ENCODE measurements at places on chromosomes 4 and X.

GRCh38 chr4:1746265-1746691, 25.0 kb downstream of the TACC3 start:
- peak; percentile 63 for DNase-seq

- no peak for DNase-seq
Observed at GRCh38 chr4:10008609-10009005, 12.7 kb downstream of the SLC2A9 start.

GRCh38 chr4:59571805-59572430, 1628.2 kb upstream of the ADGRL3 start:
- DNase-seq: no peak

DNA sequence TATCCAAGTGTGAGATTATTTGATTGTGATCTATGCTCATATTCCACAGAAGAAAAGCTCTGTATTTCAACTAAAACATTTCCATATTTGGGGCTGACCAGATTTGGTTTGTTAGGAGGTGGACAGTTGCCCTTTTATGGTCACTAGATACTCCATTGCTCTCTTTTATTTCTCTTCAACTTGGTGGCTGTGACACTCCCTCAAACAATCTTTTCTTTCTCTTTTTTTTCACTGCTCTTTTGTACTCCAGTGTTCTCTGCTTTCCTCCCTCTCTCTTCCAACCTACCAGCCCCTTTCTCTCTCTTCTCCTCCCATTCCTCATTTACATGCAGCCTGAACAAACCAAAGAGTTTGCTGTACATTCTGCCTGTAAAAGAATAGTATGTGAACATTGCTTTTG, 48.8 kb downstream of the RBPJ start:
- DNase-seq: no peak

GRCh38 chr4:64340218-64341110, 68.8 kb downstream of the TECRL start:
- DNase-seq: no peak

- DNase-seq: no peak
Observed at GRCh38 chrX:117969782-117970181, 146.8 kb downstream of the KLHL13 start.

- peak; percentile 78 for DNase-seq
Observed at GRCh38 chrX:48597353-48598264, at the start of gene WDR13. Gene WDR13 (plus strand): TSS chrX:48597492. CDS start chrX:48597997, 505 bp downstream.
